ENCODE measurements at places on chromosomes 3 and 15.
A peak's percentile ranks its signal among the peaks of the same experiment; 100 is the strongest.

DNA sequence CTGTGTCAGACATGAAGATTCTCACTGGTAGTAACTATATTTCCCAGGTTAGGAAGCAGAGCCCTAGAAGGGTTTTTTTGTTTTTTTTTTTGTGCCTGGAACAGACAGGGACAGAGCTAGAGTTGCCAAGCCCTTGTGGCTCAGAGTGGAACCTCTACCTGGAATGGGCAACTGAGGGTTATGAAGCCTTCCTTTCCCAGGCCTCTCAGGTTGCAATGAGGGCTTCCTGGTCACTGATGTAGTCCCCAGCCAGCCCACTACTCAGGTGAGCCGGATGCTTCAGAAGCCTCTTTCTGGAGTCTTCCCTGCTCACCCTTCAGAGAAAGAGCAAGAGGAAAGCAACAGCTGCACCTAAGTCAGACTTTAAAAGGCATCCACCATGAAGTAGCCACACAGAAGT is 48.8 kb upstream of the MANF start:
- no peak for DNase-seq

GRCh38 chr15:56454836-56455235 is 10.1 kb downstream of the MNS1 start:
- no peak for DNase-seq

DNA sequence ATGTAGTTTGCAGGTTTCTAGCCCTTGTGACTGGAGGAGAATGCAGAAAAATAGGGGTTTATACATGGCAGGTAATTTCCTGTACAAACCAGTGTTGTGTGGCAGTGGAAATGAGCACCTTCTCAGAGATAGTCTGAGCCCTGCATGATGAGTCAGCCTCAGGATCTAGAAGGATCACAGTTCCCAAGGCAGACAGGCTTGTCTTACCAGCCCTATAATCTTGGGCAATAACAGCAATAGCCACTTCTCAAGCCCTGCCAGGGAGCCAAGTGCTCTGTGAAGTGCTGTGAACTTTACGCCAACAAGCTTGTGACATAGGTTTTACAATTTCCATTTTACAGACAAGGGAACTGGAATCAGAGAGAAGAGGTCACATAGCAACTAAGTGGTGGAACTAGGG is 89.4 kb downstream of the CD47 start:
- DNase-seq, result no peak

DNA sequence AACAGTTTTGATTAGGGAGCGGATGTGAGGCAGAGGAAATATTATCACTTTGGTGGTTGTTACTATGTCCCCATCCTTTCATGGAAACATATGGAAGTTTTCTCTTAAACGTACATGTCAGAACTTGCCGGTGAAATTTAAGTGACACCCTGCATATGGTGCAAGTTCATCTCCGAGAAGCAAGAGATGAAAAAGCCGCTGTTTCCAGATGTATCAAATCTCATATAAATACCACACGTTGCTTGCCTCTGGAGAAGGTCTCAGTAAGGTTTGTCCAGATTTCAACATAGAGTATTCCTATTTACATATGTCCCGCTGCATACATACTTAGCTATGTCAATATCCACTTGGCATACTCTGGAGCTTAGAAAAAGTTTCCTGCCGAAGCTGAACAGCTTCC is 172.2 kb upstream of the ICE2 start:
- no peak for DNase-seq

DNA sequence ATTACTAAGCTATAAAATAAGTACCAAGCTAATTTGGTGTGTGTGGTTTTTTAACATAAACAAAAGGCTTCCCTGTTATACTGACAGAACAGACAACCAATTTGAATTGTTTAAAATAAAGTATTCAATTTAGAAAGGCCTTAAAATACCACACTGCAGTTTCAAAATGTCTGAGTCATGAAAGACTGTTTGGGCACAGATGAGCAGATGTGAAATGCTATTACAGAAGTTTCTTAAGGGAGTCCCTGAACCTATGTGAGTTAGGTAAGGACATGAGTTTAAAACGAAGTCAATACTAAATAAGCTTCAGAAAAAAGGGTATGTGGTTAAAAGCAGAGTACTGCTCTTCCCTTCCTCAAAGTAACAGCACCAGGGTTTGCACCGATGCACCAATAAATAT is 69.7 kb upstream of the SETMAR start:
- DNase-seq, result no peak

GRCh38 chr15:63551400-63551799 is 45.8 kb upstream of the FBXL22 start:
- DNase-seq, result no peak

GRCh38 chr15:35436422-35436821 is 109.5 kb downstream of the DPH6 start:
- DNase-seq, result no peak

DNA sequence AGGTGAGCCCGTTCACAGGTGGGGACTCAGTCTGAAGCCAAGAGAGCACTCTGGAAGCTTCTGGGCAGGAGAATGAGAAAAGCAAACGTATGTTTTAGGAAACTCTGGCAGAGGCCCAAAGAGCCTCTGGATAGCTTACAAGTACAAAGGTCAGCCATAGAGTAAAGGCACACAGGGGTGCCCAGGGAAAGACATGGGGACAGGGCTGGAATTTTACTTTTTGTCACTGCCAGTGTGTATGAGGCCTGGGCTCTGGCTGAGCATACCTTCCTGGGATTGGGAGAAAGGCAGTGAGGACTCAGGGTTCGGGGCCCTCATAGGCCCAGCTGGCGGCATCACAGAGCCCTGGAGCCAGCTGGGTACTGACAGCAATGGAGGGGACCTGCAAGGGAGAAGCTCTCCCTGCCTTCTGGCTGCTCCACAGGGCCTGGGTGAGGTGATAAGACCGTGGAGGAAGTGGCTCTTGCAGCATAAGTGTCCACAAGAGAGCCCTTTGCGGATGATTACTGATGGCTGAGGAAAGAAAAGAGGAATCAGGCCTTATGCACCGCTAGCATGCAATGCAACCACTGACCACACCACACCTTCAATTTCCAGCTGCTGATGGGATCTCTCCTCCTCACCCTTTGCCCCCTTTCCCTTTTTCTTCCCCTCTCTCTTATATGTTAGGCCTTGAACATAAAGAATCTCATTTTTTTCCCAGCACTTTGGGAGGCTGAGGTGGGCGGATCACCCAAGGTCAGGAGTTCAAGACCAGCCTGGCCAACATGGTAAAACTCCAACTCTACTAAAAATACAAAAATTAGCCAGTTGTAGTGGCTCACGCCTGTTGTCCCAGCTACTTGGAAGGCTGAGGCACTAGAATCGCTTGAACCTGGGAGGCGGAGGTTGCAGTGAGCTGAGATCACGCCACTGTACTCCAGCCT is 25.1 kb upstream of the BCL2L10 start:
- no peak for DNase-seq

GRCh38 chr3:12751571-12751970 is 7.5 kb downstream of the TMEM40 start:
- DNase-seq, result no peak

DNA sequence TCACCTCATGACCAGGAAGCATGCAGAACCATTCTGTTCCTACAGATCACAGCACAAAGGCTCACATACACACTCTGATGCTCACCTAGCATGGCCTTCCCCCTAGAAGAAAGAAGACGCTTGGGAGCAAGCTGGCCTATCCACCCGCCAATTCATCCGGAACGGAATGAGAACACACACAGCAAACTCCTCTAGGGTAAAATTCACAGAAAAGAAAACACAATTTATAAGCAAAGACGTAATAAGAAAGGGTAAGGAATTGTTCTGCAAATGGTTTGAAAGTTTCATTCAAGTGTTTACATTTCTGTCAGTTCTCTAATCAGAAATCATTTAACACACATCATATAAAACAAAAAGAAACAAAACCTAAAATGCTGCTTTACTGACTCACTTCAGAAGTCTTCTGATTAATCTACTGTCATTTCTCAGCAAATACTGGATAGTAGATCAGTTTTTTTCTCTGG is 218.1 kb downstream of the OSBPL10 start:
- no peak for DNase-seq

- DNase-seq, result no peak
Observed at GRCh38 chr15:63481105-63481810, 23.1 kb upstream of the USP3 start.

DNA sequence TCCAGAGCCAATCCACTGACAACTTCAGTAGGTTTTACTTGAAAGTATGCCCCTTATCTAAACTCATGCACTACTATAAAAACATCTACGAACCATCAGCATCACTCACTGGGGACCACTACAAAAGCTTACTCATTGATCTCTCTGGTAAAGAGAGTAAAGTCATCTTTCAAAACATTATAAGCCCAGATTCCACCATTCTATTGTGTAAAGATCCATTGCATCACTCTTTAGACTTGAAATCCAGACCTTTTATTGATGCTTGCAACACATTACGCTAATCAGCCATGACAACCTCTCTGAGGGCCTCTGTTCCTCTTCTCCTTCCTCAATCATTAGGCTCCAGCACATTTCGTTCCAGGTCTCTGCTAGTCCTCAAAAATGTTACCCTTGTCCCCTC is 248.9 kb upstream of the WNT5A start:
- DNase-seq, result no peak

- no peak for DNase-seq
Observed at GRCh38 chr3:16011376-16011775, 163.1 kb upstream of the GALNT15 start.

DNA sequence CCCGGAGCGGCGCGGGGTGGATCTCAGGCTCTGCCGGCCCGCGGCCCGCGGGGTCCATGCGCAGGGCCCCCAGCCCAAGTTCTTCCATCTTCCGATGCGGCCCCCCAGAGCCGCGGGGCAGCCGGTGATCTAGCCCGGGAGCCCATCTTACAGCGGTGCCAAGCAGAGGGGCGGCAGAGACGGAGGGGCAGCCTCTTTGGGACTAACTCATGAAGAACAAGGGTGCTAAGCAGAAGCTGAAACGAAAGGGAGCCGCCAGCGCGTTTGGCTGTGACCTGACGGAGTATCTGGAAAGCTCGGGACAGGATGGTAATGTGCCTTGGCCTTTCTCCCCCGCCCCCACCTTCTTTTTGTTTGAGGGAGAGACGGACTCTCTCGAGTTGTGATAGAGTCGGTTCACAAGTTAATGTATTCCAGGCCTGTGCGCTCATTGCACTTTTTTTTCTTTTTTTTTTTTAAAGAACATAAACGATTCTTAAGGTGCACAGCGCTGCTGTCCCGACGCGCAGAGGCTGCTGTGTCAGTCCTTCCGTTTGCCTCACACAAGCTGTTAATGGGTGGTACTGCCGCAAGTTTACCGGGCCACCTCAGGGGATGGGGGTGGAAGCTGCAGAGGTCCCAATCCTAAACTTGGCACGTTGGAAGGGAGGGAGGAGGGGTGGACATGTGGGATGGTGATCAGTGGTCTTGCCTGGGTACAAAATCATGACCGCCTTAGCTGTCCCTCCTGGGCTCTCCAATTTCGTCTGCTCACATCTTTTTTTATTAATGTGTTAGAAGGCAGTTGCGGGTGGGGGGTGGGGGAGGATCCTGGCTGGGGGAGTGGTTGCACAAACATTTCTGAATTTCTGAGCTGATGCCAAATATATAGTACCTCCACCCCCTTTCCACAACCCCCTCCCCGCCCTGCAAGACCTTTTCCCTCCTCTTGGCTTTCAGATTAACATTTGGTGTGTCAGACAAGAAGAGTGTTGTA is 801 bp downstream of the ARHGAP31 start:
- DNase-seq, result peak; percentile 48

- DNase-seq, result no peak
Observed at GRCh38 chr3:46372492-46373359, 2.0 kb downstream of the CCR5 start.

- DNase-seq, result no peak
Observed at GRCh38 chr3:53589201-53589600, 94.8 kb downstream of the CACNA1D start.

- DNase-seq, result no peak
Observed at GRCh38 chr3:14730703-14731382, 55.9 kb downstream of the C3orf20 start.

- DNase-seq, result no peak
Observed at GRCh38 chr3:141408596-141408995, 40.3 kb downstream of the ZBTB38 start.

- no peak for DNase-seq
Observed at GRCh38 chr3:100928638-100929428, 64.4 kb downstream of the ABI3BP start.

- DNase-seq, result no peak
Observed at GRCh38 chr3:6142707-6143106, 718.2 kb upstream of the GRM7 start.

- DNase-seq, result no peak
Observed at GRCh38 chr3:53730576-53730975, 115.6 kb downstream of the CHDH start.

DNA sequence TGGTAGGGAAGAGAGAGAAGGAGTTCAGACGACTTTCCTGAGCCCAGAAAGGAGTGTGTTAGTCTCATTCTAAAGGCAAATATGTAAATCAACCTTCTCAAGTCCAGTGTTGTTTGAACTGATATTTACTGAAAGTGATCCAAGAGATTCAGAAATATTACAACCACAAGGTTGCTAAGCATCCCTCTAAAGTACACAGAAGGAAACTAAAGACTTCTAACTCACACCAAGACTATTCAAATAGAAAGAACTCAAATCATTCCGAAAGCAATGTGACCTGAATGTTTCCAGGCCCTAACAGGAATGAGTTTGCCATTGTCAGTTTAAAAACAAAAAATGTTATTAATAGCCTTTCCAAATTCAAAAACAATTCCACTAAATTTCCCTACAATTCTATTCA is 56.9 kb upstream of the VGLL3 start:
- no peak for DNase-seq

DNA sequence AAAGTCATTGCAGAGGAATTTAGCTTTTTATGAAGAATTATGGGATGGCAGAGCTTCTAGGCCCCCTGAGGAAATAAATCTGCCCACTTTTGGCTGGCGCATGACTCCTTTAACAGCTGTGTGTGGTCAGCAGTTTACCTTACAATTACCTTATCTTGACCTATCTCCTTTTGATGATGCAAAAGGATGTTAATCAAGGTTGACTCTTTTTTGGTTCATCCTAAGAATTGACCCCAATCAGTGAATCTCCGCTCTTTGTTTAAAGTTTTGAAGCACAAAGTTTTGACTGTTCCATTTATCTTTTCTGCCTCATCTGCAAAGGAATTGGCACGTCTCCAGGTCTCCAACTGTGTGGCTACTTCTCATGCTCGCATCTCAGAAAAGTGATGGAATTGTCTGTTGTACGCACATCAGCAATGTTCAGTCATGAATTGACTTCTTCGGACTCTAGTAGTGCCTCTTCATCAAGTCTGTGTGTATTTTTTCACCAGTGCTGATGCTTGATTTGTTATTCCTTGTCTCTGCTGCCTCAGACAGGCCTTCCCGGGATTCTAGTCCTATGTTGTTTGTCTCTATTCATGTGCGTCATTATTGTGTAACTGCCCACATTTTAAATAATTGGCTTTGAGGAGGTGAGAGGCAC is 196.2 kb upstream of the CFAP20DC start:
- no peak for DNase-seq

- DNase-seq, result no peak
Observed at GRCh38 chr3:138687236-138687635, 78.7 kb downstream of the FAIM start.

- no peak for DNase-seq
Observed at GRCh38 chr15:60762638-60763037, 283.7 kb upstream of the ICE2 start.

GRCh38 chr15:75348034-75348561 is 1.3 kb downstream of the NEIL1 start:
- DNase-seq, result no peak
